ENCODE measurements at places on chromosomes 1 and 21.

DNA sequence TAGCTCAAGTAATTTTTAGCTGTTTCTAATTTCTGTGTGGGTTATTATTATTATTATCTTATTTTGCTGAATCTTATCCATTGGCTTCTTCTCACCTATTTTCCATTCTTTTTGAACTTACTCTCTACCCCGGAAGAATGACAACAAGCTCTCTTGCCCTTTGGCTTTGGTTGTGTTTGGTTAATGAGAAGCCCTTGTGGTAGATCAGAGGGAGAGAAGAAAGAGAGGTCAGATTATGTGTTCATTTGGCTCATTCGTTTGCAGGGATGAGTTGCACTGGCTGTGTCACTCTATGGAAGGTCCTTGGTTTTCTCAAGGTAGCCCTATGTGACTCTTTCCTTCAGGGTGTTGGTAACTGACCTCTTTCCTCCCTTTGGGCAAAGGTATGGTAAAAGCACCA lies 391.9 kb downstream of the LMO4 start:
- no peak for DNase-seq

DNA sequence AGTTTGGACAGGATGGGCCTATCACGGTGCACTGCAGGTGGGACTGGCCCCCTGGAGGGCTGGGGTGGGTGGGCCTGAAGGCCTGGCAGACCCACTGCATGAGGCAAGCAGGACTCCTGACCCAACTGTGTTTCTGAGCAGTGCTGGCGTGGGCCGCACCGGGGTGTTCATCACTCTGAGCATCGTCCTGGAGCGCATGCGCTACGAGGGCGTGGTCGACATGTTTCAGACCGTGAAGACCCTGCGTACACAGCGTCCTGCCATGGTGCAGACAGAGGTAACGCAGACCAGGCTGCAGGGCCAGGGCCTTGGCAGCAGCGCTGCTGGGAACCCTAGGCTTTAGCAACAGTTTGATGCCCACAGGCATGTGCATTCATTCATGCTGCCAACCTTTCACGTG lies 29.0 kb upstream of the KDM4A start:
- DNase-seq = no peak

- DNase-seq = no peak
Measured at GRCh38 chr21:39105836-39106235, 77.4 kb downstream of the PSMG1 start.

GRCh38 chr1:225917536-225917935 lies 6.5 kb downstream of the PYCR2 start:
- DNase-seq = no peak
